ENCODE measurements at places on chromosomes 3 and 15. TPM values are rescaled to one million over a fixed set of nuclear protein-coding genes. Genes with fewer than 3 reads are reported as not detected.

The TBC1D5 gene
- 131 TPM for total RNA-seq

The PLXND1 gene
- total RNA-seq: 1.0 TPM

The KLHL40 gene
- not detected for total RNA-seq

The CSPG4 gene
- 2.7 TPM for total RNA-seq

The UBAP1L gene
- total RNA-seq: 0.34 TPM
